ENCODE measurements at places on chromosomes 12 and 14. TPM values are rescaled to one million over a fixed set of nuclear protein-coding genes. Genes with fewer than 3 reads are reported as not detected.

Gene BIN2
- 40.9 TPM for total RNA-seq

GRCh38 chr14:39426605-39427004 is 5.6 kb downstream of the FBXO33 start:
- peaks cover 5% of the 10 kb centered on the region for H3K36me3 ChIP-seq
- no peaks in the 10 kb centered on the region for H3K27me3 ChIP-seq
- DNase-seq = no peak
- peaks cover 58% of the 10 kb centered on the region for H3K4me1 ChIP-seq
- H3K27ac ChIP-seq = no peak overlapping the region

Gene LRRIQ1
- total RNA-seq = not detected

Gene VEZT
- total RNA-seq = 64.7 TPM

GRCh38 chr12:69252033-69252432 is 12.7 kb downstream of the CPSF6 start:
- no peaks in the 10 kb centered on the region for H3K27me3 ChIP-seq
- DNase-seq = no peak
- H3K4me3 ChIP-seq = no peak overlapping the region
- no peak overlapping the region for H3K27ac ChIP-seq
- H3K4me1 ChIP-seq = peaks cover 55% of the 10 kb centered on the region
- peaks cover 28% of the 10 kb centered on the region for H3K36me3 ChIP-seq

GRCh38 chr12:52523824-52524223 is 3.6 kb upstream of the KRT5 start:
- H3K27ac ChIP-seq = no peak overlapping the region
- H3K4me3 ChIP-seq = no peak overlapping the region
- H3K27me3 ChIP-seq = no peaks in the 10 kb centered on the region
- H3K4me1 ChIP-seq = no peaks in the 10 kb centered on the region
- H3K36me3 ChIP-seq = no peaks in the 10 kb centered on the region
- DNase-seq = no peak
